ENCODE measurements at places on chromosomes 12 and 14. TPM values are rescaled to one million over a fixed set of nuclear protein-coding genes. Genes with fewer than 3 reads are reported as not detected.

NFATC4 gene
- 0.10 TPM for polyA plus RNA-seq

PSEN1 gene
- 37.7 TPM for polyA plus RNA-seq

TSPAN19 gene
- polyA plus RNA-seq: 0.12 TPM

ARHGAP9 gene
- 0.29 TPM for polyA plus RNA-seq

LMO3 gene
- polyA plus RNA-seq: not detected

WDHD1 gene
- polyA plus RNA-seq: 16.3 TPM

CELA1 gene
- not detected for polyA plus RNA-seq

DNA sequence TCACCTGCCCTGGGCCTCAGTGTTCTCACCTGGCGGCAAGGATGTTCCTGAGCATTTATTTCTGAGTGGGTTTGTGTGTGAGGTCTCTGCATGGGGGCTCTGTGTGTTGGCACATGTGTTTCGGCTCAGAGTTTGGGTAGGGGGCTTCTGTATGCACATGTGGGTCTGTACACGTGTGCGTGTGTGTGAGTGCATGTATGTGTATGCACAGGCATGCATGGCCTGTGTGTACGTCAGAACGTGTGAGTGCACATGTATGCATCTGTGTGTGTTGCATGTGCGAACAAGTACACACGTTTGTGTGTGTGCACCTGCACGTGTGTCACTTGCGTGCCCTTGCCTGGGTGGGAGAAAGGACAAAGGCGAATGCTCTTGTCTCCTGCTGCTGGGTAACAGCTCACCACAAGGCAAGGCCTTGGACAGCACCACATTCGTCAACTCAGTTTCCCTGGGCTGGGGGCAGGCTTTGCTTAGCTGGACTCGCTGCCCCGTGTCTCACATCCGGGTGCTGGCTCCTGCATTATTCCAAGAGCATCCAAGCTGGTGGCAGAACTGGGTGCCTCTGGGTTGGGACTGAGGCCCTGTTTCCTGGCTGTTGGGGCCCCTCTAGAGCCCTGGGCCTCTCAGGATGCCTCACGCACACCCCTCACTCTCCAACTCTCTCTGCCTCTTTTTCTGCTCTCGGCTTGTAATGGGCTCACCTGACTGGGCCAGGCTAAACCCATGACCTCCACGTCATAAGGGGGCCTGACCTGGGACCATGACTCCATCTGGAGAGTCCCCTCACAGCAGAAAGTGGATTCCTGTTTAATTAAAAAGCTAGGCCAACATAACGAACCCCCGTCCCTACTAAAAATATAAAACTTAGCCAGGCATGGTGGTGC, 153.6 kb upstream of the C14orf180 start:
- DNase-seq: no peak

GRCh38 chr14:97159124-97159523, 361.9 kb downstream of the VRK1 start:
- no peak for DNase-seq

- no peak for DNase-seq
These were observed 12.1 kb downstream of the CRADD start for GRCh38 chr12:93689076-93689834.

- no peak for DNase-seq
These were observed 34.0 kb downstream of the EMP1 start for GRCh38 chr12:13230500-13230899.

DNA sequence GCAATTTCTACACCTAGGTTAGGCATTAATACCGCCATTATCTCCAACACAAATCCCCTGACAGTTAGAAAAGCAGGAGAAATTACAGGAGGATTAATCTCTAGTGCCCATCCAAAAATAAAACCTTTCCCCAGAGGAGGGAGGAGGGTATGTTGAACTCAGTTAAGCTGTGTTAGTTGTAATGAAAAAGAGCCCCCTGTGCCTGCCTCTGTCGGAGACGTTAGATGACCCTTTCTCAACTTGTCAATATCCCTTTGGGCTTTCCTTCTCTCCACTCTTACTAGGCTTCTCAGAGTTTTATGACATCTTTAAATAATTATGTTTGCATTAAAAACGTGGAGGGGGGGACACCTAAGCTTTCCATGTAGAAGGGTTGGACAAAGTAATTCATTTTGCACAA, 278.2 kb downstream of the PDZRN4 start:
- DNase-seq: no peak

- DNase-seq: no peak
These were observed 5.0 kb upstream of the RAB21 start for GRCh38 chr12:71749666-71750065.

GRCh38 chr12:57473392-57473791, 6.3 kb downstream of the ARHGAP9 start:
- no peak for DNase-seq

DNA sequence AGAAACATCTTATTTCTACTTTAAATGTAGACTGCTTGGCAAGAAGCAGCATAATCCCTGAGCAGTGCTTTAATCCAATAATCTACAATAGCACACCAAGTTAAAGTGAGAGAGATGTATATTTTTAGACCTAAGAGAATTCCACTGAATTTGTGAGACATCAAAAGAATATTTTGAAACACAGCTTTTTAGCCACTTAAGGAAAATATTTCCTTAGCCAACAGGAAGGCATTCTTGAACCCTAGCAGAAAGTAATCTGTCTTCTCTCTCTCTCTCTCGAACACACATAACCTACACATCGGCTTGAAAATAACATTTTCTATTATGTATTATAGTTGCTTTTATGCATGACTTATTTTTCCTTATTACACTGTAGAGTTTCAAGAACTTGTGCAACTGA, 34.0 kb downstream of the KITLG start:
- DNase-seq: no peak

- no peak for DNase-seq
These were observed 50.8 kb downstream of the PPP2R5E start for GRCh38 chr14:63492391-63492790.

GRCh38 chr14:93941293-93941910, 14.3 kb downstream of the FAM181A start:
- no peak for DNase-seq

DNA sequence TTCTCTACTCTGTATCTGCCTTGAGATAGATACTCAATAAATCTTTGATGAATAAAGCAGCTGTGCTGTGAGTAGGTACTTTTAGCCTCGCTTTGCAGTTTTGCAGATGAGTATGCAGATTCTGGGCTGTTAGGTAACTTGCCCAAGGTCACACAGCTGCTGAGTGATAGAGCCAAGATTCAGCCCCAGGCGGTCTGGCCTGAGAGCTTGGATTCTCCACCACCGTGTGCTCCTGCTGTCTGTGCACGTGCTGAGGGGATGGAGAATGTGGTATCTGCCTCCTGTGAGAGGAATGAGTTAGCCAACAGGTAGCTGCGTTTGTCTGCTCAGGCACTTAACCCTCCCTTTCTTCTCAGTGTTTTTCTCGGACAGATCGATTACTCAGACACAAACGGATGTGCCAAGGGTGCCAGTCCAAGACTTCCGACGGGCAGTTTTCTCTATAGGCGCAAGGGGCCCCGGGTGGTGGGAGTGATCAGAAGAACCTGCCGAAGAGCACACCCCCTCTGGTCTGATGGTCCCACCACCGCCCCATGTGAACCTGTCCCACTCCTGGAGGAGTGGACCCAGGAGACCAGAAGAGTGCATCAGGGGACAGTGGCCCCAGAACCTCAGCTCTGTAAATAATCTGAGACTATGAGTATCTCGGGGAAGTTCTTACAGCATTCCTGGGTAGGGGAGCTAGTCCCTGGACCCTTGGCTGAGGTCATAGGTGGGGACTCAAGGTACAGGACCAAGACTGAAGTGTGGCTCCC, 6.6 kb upstream of the CSAD start:
- DNase-seq: no peak
